ENCODE measurements at places on chromosomes 12 and 14. TPM values are rescaled to one million over a fixed set of nuclear protein-coding genes. Genes with fewer than 3 reads are reported as not detected.

Gene GALNT9
- total RNA-seq = not detected

Gene CACNA2D4
- total RNA-seq = 0.60 TPM

Gene MIP
- total RNA-seq = 0.26 TPM

Gene COPZ1
- 96.6 TPM for total RNA-seq

Gene PTPRB
- total RNA-seq = 124 TPM

Gene TMEM30B
- total RNA-seq = 0.43 TPM

Gene FIGNL2
- 0.43 TPM for total RNA-seq

Gene AHNAK2
- 4.9 TPM for total RNA-seq

Gene TPPP2
- total RNA-seq = not detected

Gene TCL1B
- total RNA-seq = not detected

Gene BMAL2
- 29.3 TPM for total RNA-seq

Data from dermis lymphatic vessel endothelial cell (primary cell).